ENCODE measurements at places on chromosomes 7 and 10.

- no peak for DNase-seq
Observed at GRCh38 chr10:132308587-132309470, 1.1 kb upstream of the STK32C start.

- DNase-seq: no peak
Observed at GRCh38 chr10:15897287-15897686, 37.0 kb upstream of the MINDY3 start.

GRCh38 chr10:110487411-110488331, 10.0 kb upstream of the DUSP5 start:
- DNase-seq: no peak

GRCh38 chr10:8510471-8510870, 456.0 kb downstream of the GATA3 start:
- DNase-seq: no peak

GRCh38 chr10:103845972-103846371, 9.4 kb downstream of the SH3PXD2A start:
- DNase-seq: peak; percentile 12

DNA sequence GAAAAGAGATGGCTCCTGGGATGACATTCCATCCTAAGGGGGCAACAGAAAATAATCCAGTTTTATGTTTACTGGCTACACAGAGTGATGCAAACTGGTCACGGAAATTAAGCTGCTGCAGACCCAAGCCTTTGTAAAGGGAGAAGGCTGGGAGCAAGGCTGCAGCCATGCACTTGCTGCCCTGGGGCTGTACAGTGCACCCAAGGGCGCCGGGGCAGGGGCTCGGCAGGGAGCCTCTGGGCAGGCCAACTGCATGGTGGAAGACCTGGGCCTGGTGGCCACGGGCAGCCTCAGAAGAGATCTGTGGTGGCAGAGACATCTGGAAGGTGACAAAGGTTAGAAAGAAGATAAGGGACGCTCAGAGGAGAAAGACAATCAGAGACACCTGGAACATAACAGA, 113.8 kb downstream of the DLG5 start:
- no peak for DNase-seq

DNA sequence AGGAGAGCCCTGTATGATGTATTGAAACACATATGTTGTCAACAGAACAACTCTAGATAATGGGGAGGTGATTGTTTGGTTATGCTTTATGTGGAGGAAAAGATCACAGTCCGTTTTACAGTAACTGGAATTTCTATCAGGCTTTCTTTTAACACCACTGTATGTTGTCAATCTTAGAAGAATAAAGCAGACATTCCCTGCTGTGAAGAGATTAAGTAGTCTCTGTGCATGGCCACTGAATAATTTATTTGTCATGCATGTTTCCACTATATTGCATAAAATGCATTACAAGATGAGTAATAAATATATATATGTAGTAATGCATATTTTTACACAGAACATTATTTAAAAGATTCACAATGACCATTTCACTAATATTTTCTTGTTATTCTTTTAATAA, 440.0 kb downstream of the ANKRD7 start:
- DNase-seq: no peak

- DNase-seq: no peak
Observed at GRCh38 chr10:58371473-58371872, 13.7 kb upstream of the TFAM start.

GRCh38 chr10:70139151-70139996, 6.7 kb upstream of the AIFM2 start:
- no peak for DNase-seq

- DNase-seq: no peak
Observed at GRCh38 chr7:85997515-85997914, 646.2 kb upstream of the GRM3 start.

DNA sequence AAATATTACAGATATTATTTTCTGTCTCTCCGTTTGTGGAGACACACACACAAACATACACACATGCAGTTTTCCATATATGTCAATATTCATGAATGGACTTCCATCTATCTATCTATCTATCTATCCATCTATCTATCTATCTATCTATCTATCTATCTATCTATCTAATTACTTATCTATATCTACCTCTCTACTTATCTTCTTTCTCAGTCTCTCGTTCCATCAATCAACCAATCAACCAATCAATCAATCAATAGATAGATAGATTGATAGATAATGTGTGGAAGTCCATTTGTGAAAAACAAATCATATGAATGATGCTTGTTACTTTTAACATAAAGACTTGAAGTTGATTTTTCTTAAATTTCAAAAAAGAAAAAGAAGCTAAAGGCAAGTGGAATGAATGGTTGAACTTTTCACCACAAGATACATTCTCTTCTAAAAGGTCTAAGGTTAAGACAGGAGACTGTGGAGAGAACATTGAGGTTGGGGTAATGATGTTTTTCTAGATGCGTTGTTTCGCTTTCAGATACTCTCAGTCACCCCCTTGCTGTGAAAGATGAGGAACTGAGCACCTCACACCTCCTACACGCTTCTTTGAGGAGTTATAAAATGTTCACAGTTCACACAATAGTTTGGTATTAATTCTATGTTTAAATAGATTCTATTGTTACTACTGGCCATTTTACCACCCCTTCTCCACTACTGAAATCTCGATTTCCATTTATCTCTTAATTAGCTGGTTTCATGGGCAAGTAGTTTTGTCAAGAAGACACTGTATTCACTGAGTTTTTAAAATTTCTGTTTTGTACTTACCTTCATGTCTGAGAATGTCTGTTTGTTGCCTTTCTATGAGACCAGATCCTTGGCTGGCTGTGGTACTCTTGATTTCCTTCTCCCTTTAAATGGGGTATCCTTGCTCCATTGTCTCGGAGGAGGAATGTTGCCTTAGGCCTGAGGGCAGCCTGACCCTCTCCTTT, 114.1 kb downstream of the EMX2 start:
- no peak for DNase-seq

GRCh38 chr7:121605317-121605680, 209.2 kb upstream of the FAM3C start:
- DNase-seq: no peak

DNA sequence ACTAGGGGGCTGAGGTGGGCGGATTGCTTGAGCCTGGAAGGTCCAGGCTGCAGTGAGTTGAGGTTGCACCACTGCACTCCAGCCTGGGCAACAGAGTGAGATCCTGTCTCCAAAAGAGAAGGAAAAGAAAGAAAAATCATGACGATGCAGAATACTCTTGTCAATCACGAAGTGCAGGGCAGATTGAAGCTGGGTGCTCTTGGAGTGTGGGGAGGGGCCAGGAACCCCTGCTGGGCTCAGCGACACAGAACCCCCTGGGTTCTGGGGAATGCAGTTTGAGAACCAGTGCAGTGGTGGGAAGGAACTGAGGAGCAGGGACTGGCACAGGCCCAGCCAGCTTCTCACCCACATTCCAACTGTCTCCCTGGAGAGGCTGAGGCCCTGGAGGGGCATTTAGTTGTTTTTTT, 10.8 kb upstream of the INTS1 start:
- no peak for DNase-seq

DNA sequence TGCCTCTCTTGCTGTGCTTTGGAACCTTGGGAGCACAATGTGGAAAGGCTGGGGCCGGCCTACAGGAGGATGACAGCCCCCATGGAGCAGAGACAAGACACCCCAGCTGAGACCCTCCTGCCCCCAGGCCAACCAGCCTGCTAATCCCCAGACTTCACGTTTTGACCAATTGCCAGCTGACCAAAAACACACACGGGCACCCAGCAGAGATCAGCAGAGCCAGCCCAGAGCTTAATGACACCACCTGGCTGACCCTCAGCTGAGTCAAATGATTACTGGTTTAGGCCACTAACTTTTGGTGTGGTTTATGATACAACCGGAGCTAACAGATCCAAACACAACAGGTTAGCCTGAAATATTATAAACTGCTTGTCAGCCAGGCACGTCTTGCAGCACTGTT, 111.2 kb upstream of the KIF5B start:
- DNase-seq: no peak

- no peak for DNase-seq
Observed at GRCh38 chr10:128411643-128412042, 285.4 kb upstream of the MKI67 start.

GRCh38 chr7:33487998-33488682, 358.8 kb downstream of the BBS9 start:
- DNase-seq: no peak

DNA sequence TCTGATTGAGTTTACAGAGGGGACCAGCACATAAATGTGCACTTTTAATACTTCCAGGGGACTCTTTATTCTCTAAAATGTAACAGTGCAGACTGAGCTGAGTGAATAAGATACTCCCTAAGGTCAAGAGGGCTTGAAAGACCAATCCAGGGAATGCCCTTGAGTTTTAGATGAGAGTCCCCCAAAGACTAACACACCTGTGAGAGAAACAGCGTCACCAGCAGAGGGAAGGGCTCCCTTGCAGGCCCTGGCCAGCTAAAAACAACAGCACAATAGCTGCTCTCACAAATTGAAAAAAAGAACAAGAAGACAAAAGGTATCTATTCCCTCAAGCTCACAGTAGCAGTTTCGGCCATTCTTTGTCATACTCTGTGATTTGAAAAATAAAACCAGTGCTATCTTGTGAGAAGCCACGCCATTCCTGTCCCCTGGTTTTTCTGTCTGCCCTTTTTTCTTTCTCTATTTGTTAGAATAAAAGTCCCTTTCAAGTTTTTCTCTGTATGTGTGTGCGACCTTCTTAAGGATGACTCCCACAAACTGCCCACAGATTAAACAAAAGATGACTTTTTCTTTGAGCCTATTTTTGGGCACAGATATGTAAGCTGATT, 230.4 kb upstream of the BMPER start:
- DNase-seq: no peak

- DNase-seq: no peak
Observed at GRCh38 chr7:107944411-107945169, 53.6 kb downstream of the DLD start.

All from activated CD4-positive, alpha-beta T cell treated with anti-CD3 and anti-CD28 coated beads, Interleukin-2, amount 50 U/mL, for 4 hours (primary cell).